ENCODE measurements at places on chromosomes 12 and 14.

DNA sequence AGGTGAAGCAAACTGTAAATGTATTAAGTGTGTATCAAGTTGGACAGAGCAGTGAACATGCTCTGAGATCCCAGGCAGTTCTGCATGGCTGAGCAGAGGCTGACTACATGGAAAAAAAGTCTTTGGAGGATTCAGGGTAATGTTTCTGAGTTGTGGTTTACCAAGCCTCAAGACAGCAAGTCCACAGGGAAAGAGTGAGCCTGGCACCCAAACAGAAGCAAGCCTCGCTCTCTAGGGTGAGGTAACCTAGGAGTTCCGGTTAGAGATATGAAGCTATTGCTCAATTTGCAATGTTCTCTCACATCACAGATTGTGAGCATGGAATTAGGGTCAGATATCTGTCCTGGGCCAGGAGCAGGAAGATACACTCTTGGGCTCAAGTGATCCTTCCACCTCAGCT lies 158.6 kb downstream of the MON2 start:
- no peak for DNase-seq

GRCh38 chr12:59168647-59169046 lies 248.3 kb upstream of the LRIG3 start:
- no peak for DNase-seq

- no peak for DNase-seq
Measured at GRCh38 chr14:89628521-89628920, 211.5 kb upstream of the FOXN3 start.

DNA sequence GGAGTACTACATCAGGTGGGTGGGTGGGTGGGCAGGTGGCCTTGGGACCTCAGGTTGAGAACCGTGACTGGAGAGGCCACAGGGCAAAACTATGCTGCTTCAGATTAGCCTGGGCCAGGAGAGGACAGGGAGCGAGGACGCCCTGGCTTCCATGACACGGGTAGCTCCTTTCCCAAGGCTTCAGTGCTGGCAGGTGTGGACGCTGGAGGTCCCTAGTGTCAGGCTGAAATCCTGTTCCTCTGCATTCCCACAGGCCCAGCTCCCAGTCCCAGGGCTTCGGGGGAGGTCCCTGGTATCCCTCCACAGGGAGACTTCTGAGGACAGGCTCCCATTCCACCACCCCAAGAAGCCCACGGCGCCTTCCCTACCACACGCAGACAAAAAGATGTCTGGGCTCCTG lies 31.6 kb downstream of the CCDC92 start:
- DNase-seq: no peak

- DNase-seq: no peak
Measured at GRCh38 chr12:102441077-102441596, 39.2 kb downstream of the IGF1 start.
